ENCODE measurements at places on chromosomes 1 and 21.

DNA sequence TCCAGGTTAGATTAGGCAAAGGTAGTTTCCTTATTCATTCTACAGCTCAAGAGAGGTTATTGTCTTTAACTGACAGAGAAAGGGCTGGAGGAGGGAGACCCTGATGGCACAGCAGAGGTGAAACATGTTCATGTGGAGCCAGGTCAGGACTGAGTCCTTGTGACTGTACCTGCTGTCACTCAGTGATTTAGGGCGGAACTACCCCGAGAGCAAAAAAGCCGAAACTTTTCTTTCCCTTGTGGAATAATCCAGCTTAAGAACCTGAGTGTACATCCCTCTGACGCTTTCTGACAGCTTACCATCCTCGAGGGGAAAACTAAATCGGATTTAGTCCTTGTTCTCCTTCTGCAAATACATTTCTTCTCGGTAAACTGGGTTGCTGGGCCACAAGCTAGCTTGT lies 273.2 kb downstream of the BACH1 start:
- DNase-seq: no peak

GRCh38 chr1:160951443-160952128 lies 3.0 kb downstream of the ITLN2 start:
- peak; percentile 69 for DNase-seq

DNA sequence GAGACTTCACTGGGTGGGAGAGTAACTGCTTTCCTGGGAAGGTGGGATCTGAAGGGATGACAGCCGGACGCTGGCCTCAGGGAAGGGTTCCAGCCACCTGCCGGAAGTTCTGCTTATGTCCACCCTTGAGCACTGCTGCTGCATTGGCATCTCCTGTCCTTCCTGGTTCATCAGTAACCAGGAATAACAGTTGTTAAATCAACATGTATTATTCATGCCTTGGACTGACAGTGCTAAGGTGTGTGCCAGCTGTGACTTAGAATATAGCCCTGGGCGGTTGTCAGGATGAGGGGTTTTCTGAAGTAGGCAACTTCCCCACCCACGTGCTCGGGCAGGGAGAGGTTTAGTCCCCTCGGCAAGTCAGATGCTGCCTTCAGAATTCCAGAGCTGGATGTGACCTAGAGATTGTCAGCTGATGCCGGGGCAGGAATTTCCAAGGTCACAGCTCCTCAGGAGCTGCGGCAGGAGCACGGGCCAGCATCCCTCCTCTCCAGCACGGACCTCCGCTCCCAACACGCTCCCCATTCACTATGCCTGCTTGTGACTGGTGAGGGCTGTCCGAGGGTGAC lies 17.9 kb downstream of the CLDN14 start:
- no peak for DNase-seq

DNA sequence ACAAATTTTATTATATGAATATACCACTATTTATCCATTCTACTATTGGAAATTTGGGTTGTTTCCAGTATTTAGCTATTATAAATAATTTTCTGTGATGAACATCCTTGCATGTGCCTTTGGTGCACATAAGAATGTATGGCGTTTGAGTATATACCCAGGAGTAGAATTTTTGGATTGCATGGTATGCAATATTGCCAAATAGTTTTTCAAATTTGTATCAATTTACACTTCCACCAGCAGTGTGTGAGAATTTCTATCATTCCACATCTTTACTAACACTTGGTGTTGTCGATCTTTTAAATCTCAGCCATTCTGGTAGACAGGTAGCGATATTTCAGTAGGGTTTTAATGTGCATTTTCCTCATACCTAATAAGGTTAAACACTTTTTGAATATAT lies 9.2 kb upstream of the FNBP1L start:
- DNase-seq: no peak

DNA sequence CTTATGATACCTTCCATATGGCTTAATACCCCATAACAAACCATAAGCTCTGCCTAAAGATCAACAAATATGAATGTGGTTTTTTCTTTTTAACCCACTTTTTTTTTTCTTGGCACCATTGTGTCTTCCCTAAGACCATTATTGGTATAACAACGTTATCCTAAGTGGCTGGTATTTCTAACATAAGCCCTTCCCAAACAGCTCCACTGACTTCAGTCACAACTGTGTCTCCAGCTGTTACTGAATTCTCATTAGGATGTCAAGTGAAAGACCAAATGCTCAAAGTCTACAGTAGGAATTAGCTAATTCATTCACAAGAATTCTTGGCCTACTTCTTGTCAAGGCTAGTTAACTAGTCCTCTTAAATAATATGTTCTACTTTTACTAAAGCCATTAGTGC lies 4.2 kb upstream of the RXRG start:
- DNase-seq: no peak

- no peak for DNase-seq
Observed at GRCh38 chr1:44297695-44298400, 57.2 kb downstream of the ERI3 start.

GRCh38 chr1:206470692-206471414 lies 577 bp downstream of the IKBKE start:
- peak; percentile 83 for DNase-seq

- DNase-seq: no peak
Observed at GRCh38 chr1:53050310-53050709, 11.7 kb upstream of the PODN start.

DNA sequence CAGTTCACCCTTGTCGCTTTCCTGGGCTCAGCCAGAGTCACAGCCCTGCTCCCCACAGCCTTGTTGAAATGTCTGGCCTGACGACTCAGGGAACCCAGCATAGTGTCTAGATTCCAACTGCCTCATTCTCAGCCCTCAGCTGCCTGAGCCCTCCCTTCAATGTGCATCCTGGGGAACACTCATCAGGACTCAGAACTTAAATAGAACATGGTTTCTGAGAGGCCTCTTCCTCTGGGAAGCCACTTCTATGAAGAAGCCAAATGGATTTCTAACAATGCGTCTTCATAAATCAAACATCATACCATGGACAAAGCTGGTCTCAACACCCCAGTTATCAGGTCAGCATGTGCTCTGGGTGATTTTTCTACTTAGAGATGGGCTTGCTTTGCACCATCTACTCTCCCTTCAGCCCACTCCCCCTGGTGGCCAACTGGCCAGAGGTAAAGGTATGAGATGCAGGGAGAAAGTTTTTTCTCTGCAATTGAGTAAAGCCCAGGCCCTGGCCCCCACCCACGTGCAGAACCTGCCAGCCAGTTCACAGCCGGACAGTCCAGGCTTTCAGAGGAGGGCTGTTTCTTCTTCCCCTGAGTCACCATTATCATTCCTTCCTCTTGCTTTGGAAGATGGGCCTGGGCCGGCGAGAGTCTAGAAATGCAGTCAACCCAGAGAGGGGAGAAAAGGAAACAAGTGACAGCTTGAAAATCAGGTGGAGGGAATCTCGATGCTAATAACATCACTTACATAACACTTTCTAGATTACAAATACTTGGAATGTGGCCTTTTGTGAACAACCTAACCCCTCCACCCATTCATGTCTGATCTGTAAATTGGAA lies 32.1 kb downstream of the CD244 start:
- peak; percentile 60 for DNase-seq

GRCh38 chr1:30905916-30906620 lies 2.5 kb downstream of the SDC3 start:
- DNase-seq: no peak

DNA sequence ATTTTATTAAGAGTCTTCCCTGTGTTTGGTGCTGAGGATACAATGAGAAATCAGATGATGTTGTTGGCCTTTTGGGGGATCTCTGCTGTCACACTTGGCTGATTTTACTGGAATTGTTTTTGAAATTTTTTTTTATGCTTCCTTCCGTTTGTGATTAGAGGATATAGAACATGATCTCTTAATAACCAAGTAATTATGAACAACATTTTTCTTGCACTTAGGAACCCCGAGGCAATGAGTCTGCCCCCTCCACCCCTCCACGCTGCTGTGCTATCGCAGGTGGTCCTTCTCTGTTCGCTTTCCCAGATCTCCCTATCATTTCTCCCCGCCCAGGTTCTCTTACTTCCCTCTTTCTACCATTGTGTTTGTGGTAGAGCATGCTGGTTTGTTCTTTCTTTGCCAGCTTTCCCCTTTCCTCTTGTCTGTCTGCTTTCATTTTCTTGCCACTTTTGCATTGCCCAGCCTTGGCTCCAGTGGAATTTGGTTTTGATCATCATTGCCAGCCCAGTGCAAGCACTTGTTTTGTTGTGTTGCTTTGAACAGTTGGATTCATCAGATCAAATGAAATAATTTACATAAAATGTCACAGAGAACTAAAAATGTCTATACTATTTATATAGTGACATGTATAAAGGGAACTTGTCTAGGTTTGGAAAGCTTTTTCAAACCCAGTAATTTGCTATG lies 73.1 kb upstream of the SCCPDH start:
- no peak for DNase-seq

DNA sequence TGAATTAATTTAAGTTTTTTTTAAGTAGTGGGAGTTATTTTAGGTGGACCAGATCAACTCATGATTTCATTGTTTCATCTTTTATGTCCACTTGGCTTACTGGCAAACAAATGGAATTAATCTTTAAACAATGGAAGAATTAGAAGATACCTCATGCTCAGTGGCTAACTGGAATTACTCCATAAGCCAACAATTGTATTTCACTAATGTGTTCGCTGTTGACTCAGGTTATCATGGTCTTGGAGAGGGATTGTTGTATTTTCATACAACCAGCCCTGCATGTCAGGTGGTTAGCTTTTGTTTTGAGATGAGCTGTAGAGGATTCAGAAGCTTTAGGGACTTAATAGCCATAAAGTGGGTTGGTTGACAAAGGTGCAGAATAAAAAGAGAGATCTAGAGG lies 57.2 kb upstream of the HMCN1 start:
- no peak for DNase-seq

DNA sequence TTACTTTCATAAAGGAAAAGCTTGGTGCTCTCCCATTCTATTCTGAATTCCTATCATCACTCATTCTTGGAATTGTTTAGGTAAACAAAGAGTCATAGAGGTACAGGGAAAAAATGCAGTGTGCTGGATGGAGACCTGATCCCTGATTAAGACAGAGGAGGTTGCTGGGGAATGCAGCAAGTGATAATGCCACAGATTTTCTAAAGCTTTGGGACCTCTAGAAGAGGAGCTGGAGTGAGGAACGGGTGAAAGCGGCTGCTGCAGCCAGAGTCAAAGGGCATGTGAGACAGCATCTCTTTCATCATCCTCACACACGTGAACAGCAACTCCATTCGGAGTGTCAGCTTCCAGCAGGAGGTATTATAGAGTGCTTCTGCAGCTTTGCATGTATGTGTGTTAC lies 54.9 kb upstream of the DIPK1A start:
- DNase-seq: no peak

DNA sequence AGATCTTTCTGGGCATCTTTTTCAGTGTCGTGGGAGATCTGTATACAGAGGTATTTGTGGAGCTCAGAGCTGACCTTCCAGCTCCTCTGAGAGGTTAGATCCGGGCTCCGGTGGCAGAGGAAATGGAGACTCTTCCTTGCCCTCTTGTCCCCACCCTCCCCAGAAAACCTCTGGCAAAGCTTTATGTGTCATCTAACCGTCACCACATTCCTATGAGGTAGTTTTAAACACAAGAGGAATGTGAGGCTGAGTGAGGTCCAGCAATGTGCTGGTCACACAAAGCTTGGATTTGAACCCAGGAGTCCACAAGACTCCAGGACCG lies 1.2 kb downstream of the CD160 start:
- no peak for DNase-seq

DNA sequence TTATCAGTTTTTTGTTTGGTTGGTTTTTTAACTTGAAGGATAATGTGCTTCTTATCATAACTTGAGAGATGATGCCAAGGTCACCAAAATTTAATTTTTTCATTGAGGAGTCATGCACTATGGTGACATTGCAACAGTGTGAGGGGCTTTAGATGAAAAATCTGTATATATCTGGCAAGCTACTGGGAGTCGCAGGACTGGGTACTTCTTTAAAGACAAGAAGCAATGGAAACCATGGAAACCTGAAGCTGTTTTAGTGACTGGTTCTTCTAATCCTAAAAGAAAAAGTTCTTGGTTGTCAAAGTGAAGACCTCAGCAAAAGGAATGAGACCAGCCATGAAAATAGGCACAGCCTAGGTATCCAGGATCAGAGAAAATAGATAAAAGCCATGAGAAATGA lies 31.1 kb downstream of the ZC3H11B start:
- DNase-seq: no peak

GRCh38 chr21:43871487-43871886 lies 6.5 kb downstream of the AGPAT3 start:
- no peak for DNase-seq

DNA sequence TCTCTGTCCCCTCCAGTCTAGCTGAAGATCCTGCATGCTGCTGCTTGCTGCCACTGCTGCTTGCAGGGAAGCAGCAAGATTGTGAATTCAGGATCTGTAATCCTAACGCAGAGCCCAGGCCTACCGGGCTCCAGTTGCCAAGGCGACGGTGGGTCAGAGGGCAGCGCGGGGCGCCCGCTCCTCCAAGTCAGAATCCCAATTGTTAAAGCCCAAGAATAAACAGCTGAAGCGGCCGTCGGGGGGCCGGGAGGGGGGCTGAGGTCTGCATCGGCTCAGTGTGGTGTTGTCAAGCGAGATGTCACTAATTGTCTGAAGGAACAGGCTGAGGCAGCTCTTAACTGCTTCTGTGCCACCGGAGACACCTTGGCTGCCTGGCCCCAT lies 36.8 kb downstream of the AHDC1 start:
- DNase-seq: no peak

- DNase-seq: peak; percentile 24
Observed at GRCh38 chr1:68379085-68379478, 70.7 kb downstream of the RPE65 start.

DNA sequence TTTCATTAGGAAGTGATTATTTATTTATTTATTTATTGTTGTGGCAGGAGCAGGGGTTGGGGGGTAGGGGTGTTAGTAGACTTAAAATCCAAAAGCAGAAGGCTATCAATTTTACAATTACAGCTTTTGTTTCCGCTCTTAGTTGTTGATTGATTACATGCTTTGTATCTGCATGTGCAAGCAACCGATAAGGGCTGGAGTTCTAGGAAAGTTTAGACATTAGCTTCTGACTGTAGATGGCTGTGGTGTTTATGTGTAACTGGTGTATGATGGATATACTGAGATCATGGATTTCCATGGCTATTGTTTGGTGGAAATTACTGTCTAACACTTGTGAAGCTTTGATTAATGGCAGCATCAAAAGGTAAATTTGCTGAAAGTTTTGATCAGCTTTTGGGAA lies 2.8 kb downstream of the ST6GALNAC5 start:
- DNase-seq: no peak

DNA sequence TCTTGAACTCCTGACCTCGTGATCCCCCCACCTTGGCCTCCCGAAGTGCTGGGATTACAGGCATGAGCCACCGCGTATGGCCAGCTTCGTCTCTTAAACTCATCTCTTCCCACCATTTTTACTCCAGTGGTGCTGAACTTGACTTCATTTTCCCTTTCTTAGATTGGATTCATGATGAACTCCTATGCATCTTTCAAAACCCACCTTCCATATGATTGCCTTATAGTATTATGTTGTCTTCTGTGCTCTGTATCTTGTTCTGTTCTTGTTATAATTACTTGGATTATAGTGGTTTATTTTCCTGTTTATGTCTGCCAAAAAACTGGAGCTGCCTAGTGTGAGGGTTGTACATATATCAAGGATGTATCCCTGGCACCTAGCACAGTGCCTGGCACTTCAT lies 110.8 kb upstream of the GADD45A start:
- DNase-seq: no peak
